RKO (cell line): ENCODE measurements at places on chromosomes 16 and 17.

DNA sequence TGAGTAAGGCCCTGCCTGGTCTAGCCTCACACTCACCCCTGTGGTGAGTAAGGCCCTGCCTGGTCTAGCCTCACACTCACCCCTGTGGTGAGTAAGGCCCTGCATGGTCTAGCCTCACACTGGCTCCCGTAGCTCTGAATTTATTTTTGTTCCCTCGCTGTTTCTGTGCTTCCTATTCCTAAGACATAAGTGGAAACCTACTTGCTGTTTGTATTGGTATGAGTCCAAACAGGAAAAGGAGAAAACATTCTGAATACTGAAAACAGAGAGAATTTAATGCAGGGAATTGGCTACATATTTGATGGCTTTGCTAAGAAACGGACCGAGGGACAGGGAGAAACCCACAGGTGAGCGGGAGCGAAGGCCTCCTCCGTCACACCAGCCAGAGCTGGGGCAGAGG lies 267.8 kb downstream of the FOXL1 start:
- DNase-seq: no peak

DNA sequence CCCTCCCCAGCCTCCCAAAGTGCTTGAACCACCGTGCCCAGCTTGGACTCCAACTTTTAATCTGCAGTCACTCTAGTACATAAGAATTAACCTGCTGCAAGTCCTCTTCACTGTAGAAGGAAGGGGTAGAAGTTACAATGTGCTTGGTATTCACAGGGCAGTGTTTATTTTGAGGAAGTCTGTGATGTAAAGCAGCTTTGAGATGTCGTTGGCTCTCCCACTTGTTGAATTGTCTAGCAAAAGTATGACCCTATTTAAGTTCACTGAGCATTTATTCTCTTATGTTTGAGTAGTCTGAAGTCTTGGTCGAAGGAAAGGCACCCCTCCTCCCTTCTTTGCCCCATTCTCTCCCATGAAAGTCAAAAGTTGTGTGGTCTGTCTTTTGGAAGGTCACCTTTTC lies 28.2 kb downstream of the SF3B3 start:
- no peak for DNase-seq

- no peak for DNase-seq
Observed at GRCh38 chr17:31693433-31694220, 165.4 kb downstream of the COPRS start.

DNA sequence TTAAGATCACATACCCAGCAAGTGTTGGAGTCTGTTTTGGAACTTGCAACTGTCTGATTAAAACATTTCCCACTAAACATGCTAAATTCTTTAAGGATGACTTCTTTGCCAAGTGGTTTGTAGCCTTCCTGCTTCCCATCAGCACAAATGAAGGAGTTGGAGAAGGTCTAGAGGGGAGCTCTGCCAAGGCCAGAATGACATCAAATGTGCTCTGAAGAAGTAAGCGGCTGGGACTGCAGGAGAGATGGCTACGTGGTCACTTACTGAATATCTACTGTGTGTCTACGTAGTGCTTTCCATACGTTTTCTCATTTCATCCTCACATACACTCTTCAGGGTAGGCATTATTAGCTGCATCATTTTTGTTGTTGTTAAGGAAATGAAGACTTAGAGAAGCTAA lies 135.7 kb upstream of the NLRP1 start:
- DNase-seq: no peak

GRCh38 chr16:49664221-49665215 lies 191.4 kb downstream of the ZNF423 start:
- DNase-seq: no peak

GRCh38 chr16:56389554-56389953 lies 35.8 kb downstream of the AMFR start:
- peak; percentile 78 for DNase-seq

DNA sequence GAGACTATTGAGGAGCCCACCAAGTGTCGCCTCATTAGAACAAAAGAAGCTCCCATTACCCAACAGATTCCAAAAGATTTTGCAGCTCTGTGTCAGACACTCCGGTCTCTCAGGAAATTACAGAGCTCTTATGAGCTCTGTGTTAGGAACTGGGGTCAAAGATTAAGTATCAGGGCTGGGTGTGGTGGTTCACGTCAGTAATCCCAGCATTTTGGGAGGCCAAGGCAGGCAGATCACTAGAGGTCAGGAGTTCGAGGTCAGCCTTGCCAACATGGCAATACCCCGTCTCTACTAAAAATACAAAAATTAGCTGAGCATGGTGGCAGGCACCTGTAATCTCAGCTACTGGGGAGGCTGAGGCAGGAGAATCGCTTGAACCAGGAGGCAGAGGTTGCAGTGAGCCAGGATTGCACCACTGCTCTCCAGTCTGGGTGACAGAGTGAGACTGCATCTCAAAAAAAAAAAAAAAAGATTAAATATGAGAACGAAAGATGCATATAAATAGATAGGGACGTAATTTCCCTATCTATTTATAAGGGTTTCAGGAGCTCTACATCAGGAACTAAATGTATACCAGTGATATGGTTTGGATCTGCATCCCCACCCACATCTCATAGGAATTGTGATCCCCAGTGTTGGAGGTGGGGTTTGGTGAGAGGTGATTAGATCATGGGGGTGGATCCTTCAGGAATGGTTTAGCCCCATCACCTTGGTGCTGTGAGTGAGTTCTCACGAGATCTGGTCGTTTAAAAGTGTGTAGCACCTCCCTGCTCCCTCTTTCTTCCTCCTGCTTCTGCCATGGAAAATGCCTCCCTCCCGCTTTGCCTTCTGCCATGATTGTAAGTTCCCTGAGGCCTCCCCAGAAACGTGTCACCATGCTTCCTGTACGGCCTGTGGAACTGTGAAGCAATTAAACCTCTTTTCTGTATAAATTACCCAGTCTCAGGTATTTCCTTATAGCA lies 111.4 kb downstream of the PRKCA start:
- no peak for DNase-seq

GRCh38 chr16:59881376-59881775 lies 1147.3 kb upstream of the GOT2 start:
- no peak for DNase-seq

- peak; percentile 84 for DNase-seq
Observed at GRCh38 chr16:70162041-70162451, 11.5 kb upstream of the CLEC18C start.

DNA sequence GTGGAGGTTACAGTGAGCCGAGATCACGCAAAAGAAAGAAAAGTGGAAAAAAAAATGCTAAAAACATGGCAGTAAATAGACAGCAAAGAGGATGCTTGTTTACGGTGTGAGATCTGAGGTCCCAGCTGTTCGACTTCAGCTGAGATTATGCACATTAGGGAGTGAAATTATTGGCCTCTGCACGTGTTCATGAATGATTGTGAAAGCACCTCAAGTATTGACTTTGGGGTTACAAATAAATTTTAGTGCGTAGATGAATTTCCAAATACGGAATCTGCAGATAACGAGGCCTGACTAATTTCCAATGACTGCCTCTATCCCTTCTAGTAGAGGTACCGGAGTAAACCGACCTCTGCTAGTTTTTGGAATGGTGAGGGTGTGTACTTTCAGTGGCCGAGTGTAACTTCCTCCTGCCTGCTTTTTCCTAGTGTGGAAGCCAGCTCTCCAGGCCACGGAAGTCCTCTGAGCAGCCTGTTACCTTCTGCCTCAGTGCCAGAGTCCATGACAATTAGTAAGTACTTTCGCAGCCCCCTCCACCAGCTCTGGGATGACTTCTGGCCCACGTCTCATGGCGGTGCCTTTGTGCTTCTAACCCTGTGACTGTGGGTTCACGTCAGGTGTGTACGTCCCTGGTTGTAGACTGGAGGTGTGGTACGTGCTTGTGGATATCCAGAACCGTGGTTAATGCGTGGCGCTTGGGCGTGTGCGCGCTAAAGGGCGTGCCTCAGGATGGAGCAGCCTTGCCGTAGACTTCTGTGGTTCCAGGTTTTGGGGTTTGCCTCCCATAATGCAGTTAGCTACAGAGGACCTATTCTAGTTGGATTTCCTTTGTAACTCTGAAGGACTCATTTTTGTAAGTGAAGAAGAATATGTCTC lies 102.1 kb downstream of the SNX29 start:
- DNase-seq: no peak

DNA sequence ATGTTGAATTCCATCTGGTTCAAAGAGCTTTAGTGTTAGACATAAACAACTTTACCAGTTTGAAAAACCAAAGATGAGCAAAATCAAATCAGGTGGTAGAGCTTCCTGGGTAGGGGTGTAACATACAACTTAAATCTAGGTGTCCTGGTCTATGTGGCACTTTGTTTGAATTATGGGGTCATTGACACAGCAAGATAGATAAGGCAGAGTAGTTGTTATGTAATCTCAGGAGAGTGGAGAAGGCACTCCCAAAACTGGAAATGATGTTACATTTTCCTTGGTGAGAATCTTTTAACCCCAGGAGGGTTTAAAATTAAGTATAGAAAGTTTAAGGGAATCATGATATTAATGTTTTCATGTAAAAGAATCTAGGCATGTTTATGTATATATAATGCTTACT lies 31.9 kb downstream of the CCDC42 start:
- DNase-seq: no peak

DNA sequence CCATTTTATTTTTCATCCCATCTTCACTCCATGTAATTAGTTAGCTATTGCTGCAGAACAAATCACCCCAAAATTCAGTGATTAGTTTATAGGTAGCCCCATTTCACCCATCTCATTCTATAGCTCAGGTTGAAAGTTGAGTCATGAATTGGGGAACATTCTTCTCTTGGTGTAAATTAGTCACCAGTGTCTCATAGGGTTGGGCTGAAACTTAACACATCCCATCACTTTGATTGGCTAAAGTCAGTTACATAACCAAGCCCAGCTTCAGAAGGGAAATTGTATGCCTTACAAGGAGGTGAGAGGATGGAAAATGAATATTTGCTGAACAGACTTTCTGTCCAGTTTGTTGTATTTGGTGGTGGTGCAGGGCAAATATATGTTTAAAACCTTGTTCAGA lies 477.5 kb downstream of the WWOX start:
- DNase-seq: no peak

DNA sequence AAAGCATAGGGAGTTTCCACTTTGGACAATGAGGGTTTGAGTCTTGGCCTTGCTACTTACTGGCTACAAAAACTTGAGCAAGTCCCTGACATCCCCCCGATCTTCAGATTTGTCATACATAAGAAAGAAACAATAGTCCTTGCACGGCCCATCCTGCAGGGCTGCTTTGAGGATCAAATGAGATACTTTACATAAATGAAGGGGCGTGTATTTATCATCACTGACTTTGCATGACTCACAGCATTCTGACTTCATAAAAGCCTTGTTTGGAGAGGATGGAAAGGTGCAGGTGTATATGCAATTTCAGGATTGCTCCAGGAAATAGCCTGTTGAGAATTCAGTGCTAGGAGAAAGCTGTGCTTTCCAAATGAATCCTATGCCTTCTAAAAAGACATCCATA lies 465.0 kb upstream of the MAF start:
- DNase-seq: no peak

DNA sequence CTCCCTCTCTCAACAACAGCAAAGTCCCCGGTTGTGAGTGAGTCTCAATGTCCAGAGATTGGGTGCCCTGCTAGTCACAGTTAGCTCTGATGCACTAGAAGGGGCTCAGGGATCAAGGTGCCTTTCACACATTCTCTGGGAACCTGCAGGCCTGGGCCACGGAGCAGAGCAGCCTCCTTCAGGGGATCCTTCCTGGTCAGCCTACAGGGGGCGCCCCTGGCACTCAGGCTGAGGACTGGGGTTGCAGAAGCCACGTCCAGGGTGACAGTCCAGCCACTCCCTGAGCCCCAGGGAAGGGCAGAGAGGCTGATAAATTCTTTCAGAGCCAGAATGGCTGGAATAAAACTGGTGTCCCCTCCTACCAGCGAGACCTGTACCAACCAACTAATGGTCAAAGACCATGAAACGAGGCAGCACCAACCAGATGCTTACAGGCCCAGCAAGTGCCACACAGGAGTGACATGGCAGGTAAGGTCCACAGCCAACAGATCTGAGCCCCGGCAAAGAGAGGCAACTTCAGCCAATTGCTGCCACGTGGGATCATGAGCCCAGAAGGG lies 43.5 kb downstream of the ST3GAL2 start:
- DNase-seq: peak; percentile 19

- DNase-seq: no peak
Observed at GRCh38 chr16:20833086-20833485, 26.8 kb downstream of the REXO5 start.

GRCh38 chr16:77928096-77928495 lies 94.3 kb upstream of the CLEC3A start:
- no peak for DNase-seq

- no peak for DNase-seq
Observed at GRCh38 chr17:73482894-73483293, 161.4 kb downstream of the SDK2 start.

DNA sequence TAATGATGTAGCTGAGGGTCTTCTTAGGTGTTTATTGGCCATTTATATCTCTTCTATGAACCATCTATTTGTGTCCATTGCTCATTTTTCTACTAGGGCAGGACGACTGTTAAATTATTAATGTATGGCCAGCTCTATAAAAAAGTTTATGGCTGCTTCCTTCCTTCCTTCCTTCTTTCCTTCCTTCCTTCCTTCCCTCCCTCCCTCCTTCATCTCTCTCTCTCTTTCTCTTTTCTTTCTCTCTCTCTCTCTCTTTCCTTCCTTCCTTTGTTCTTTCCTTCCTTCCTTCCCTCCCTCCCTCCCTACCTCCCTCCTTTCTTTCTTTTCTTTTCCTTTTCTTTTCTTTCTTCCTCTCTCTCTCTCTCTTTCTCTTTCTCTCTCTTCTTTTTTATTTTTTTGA lies 17.2 kb upstream of the NDEL1 start:
- no peak for DNase-seq

DNA sequence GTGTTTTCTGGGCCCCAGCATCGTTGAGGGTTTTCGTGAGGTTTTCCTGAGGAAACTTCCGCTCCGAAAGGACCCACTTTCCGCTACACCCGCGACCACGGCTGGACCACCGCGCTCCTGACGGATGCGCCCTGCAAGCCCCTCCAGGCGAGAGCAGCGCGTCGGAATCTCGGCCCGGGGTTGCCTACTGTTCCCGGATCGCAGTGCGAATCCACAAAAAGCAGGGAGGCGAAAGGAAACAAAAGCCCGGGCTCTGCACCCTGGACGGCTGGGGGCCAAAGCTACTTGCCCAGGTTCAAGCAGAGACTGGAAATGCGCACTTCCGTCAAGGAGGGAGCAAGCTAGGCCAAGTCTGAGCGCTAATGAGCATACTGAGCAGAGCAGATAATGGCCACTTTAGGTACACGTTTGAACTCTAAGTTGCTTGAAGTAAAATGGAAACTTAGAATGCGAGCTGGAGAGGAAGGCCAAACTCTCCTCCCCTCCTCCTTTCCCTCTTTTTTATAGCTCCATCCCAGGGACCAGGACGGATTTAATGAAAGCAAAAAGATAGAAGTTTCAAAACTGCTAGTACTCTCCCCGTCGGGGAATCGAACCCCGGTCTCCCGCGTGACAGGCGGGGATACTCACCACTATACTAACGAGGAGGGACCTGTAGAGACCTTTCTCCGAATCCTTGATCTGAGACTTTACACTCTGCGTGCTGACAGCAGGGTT lies 11.4 kb upstream of the AURKB start:
- peak; percentile 90 for DNase-seq

- no peak for DNase-seq
Observed at GRCh38 chr17:20935740-20936139, 107.1 kb downstream of the USP22 start.

- DNase-seq: no peak
Observed at GRCh38 chr16:21568502-21569189, 30.7 kb upstream of the METTL9 start.
